ENCODE measurements at places on chromosomes 5 and 9.

GRCh38 chr9:79165020-79165780 is 406.6 kb upstream of the TLE4 start:
- no peak for DNase-seq

- no peak for DNase-seq
These were observed 267.5 kb downstream of the GABRB2 start for GRCh38 chr5:161278739-161279660.

DNA sequence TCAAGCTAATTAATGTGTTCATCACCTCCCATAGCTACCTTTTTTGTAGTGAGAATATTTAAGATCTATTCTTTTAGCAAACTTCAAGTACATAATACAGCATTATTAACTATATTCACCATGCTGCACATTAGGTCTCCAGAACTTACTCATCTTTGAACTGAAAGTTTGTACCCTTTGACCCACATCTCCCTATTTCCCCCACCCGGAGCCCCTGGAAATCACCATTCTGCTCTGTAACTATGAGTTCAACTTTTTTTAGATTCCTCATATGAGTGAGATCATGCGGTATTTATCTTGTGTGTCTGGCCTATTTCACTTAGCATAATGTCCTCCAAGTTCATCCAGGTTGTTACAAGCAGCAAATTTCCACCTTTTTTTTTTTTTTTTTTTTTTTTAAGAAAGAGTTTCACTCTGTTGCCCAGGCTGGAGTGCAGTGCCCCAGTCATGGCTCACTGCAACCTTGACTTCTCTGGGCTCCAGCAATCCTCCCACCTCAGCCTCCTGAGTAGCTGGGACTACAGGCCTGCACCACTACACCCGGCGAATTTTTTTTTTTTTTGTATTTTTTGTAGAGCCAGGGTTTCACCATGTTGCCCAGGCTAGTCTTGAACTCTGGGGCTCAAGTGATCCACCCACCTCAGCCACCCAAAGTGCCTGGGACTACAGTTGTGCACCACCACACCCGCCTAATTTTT is 100.4 kb upstream of the SAP30L start:
- DNase-seq = no peak

- no peak for DNase-seq
These were observed 49.2 kb downstream of the KIAA1958 start for GRCh38 chr9:112535811-112536210.

DNA sequence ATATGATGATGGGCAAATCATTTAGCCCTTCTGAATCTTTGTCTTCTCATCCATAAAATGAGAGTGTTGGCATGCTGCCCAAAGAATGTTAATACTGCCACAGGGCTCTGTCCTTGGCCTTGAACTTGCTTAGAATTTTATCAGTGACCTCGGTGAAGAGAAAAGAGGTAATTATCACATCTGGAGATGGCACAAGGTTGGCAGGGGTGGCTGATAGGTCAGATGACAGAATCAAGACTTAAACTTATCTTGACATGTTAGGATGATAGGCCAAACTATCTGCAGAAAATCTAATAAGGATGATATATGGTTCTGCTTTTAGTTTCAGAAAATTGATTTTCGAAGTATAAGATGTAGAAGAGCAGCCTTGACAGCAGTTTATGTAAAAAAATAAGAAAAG is 599.1 kb upstream of the CLINT1 start:
- no peak for DNase-seq

GRCh38 chr9:113369855-113370140 is 7.0 kb downstream of the HDHD3 start:
- DNase-seq = no peak

GRCh38 chr9:116471093-116471906 is 215.8 kb upstream of the TRIM32 start:
- DNase-seq = no peak

GRCh38 chr5:1161108-1161832 is 40.1 kb upstream of the SLC6A19 start:
- DNase-seq = no peak

DNA sequence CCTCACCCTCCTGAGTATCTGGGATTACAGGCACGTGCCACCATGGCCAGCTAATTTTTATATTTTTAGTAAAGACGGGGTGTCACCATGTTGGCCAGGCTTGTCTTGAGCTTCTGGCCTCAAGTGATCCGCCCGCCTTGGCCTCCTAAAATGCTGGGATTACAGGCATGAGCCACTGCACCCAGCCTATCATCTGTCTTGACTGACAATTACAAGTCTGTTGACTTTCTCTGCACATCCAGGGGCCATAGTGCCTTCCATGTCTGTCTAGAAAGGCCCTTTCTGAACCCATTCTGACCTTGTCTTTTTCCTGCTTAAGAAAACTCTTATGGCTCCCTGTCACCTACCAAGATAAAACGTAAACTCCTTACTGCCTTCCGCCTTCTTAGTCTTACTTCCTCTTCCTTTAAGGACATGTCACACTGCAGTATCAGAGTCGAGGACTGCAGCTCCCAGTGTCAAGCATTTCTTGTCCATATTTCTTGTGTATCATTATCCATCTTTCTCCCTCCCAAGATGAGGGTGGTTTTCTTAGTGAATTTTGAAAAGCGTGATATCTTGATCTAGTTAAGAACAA is 49.9 kb upstream of the SHB start:
- DNase-seq = no peak

GRCh38 chr5:159712672-159713071 is 203.6 kb upstream of the ADRA1B start:
- DNase-seq = no peak

- peak; percentile 76 for DNase-seq
These were observed 1.4 kb downstream of the ATOSB start for GRCh38 chr9:35114113-35114839.

GRCh38 chr9:117028103-117028858 is 341.2 kb downstream of the TRIM32 start:
- no peak for DNase-seq

DNA sequence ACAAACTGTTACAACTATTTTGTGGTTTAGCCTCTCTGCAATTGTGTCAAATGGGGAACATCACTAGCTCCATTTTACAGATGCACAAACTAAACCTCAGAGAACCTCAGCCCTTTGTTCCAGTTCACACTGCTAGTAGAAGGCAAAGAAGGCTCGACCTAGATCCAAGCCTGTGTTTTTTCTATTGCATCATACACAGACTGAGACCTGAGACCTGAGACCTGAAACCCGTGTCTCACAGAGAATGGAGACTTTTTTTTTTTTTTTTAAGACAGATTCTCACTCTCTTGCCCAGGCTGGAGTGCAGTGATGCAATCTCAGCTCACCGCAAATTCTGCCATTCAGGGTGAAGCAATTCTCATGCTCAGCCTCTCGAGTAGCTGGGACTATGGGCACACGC is 120.8 kb downstream of the GALNT10 start:
- no peak for DNase-seq

GRCh38 chr5:136984772-136985446 is 514.2 kb downstream of the SPOCK1 start:
- no peak for DNase-seq

- DNase-seq = no peak
These were observed 5.1 kb upstream of the CCDC192 start for GRCh38 chr5:127697894-127698600.

GRCh38 chr5:179403426-179404147 is 58.3 kb upstream of the ADAMTS2 start:
- DNase-seq = no peak

DNA sequence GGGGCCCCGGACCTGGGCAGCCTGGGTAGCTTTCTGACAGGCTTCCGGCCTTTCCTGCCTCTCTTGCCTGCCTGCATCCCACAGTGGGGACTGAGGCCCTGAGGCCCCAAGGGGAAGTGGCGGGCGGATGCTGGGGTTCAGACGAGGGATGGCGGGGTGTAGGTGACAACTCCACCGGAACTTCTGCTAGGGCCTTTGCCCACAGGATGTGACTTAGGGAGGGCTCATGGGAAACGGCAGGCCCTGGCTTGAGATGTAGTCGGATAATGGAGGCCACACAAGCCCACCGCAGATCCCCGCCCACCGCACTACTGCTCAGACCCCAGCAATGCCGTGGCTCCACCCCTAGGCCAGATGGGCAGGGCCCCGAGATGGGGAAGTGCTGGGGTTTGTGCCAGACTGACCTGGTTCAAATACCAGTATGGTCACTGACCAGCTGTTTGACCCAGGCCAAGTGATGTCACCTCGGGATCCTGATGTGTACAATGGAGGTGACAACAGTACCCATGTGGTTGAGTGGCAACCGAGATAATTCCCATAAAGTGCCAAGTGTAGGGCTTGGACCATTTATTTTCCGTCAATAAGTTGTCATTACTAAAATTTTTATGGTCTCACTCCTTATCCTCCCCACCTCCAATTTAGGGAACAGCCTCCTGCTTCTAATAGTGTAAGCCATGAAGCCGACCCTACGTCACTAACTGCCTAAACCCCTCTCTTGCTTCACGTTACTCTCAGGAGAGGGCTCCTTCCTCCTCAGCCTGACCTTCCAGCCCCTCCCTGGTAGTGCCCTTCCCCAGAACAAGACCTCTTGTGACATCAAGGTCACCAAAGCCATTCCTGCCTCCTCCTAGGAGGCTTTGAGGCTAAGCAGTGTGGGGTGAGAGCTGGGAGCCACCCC is 2.5 kb upstream of the CDK9 start:
- DNase-seq = peak; percentile 56

DNA sequence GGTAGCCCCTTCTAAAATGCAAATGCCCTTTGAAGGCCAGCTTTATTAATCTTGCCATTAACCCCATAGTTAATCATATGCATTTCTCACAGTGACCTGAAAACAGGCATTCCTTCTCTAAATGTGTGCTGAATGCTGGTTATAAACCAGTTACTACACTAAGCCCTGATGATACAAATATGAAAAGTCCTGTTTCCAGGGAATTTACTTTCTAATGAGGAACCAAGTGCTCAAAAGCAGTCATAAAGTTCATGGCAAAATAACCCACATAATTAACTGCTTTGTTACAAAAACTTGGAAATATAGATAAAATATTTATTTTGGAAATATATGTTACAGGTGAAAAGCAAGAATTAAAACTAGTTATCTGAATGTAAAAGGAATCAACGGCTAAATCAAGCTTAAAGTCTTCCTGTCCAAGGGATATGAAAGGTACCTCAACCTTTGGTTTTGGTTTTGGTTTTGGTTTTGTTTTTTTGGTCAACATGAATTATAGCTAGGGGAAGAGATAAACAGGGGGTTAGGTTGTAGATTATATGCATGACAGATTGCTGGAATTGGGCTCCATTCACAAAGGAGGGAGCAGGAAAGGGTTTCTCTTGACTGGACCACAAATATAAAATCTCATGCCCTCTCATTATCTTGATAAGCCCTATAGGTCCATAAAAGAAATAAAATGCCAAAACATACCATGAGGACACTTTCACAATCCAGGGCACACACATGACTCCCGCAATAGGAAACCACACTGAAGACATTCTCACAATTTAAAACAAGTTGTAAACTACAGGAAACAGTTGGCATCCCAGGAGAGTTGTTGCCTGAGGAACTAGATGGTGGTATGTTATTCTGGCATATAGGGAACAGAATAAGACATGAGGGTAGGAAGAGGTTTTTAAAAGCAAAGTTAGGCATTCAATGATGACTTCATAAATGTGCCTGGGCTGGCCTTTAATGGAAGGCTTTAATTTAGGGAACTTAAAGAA is 46.7 kb upstream of the MACIR start:
- no peak for DNase-seq

DNA sequence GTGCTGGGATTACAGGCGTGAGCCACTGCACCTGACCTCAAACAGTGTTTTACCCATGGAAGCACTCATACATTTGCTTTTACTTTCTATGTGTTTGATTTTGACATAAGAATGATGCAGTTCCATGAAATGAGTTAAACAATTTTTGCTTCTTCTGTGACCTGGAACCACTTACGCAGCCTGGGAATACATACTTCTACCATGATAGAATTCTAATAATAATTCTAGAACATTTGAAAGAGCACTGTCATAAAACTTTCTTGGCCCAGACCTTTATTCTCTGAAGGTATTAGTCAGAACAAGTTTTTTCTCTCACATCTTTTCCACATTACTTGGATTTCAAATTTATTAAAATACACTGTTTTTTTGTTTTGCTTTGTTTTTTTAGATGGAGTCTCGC is 25.3 kb upstream of the COL5A1 start:
- no peak for DNase-seq

GRCh38 chr5:146273109-146273508 is 65.5 kb upstream of the POU4F3 start:
- no peak for DNase-seq

- no peak for DNase-seq
These were observed 707 bp downstream of the PIP5K1B start for GRCh38 chr9:68705531-68706362.

- no peak for DNase-seq
These were observed 53.2 kb downstream of the FAM114A2 start for GRCh38 chr5:153985498-153985897.

GRCh38 chr9:121071756-121072421 is 2.9 kb upstream of the CNTRL start:
- DNase-seq = no peak

- no peak for DNase-seq
These were observed 182.7 kb downstream of the SMC2 start for GRCh38 chr9:104276709-104277245.

GRCh38 chr5:172945151-172945550 is 14.1 kb upstream of the RPL26L1 start:
- no peak for DNase-seq

DNA sequence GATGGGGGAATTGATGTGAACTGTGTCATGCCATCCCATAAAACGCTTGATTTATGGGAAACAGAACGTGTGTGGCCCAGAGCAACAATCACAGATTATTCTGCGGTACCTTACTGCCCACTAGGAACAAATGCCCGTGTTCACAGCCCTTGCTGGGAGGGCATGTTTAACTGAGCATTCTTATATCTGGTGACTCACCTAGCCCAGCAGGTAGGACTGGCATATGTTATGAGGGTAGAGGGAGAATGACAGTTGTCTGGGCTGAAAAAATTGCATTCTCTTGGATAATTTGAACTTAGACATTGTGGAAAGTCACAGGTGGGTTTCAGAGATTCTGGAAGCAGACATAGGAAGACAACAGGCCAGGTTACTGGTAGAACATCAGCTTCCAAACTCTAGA is 460.6 kb downstream of the DMRT2 start:
- DNase-seq = no peak

- DNase-seq = no peak
These were observed 70.1 kb downstream of the KIAA1958 start for GRCh38 chr9:112556497-112557442.

DNA sequence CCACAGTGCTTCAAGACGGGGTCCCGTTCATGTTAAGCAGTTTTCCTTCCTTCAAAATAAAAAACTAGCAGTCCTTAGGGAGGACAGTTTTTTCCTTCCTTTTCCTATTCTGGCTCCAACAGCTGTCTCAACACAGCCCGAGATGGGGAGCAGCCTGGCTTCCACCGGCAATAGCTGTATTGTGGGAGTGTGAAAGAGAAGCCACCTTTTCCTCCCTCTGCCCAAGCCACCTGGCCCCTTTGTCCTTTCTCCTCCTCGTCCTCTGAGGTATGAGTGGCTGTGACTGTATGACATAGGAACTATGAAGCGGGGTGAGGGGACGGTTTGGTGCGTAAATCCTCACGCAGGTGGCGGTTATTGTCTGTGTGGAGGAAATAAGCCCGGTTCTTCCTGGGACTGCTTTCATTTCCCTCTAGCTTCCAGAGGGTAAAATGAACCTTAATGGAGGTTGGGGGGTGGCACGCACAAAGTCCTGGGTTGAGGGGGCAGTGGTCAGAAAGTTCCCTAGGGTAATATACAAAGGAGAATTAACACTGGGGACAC is 292.0 kb upstream of the DMRT1 start:
- DNase-seq = no peak
